ENCODE measurements at places on chromosomes 13 and 19. TPM values are rescaled to one million over a fixed set of nuclear protein-coding genes. Genes with fewer than 3 reads are reported as not detected.

The MAP4K1 gene
- polyA plus RNA-seq: 0.88 TPM

The SSC5D gene
- polyA plus RNA-seq: 4.4 TPM

The TMEM238 gene
- 0.14 TPM for polyA plus RNA-seq

The LINGO3 gene
- polyA plus RNA-seq: not detected

The POSTN gene
- polyA plus RNA-seq: 68.6 TPM

The CEBPA gene
- polyA plus RNA-seq: 8.7 TPM

The SHC2 gene
- 21.0 TPM for polyA plus RNA-seq

The SNRPD2 gene
- polyA plus RNA-seq: 281 TPM

The GRIK5 gene
- 8.9 TPM for polyA plus RNA-seq

The DNAJC15 gene
- 44.4 TPM for polyA plus RNA-seq

The ZNF534 gene
- 0.34 TPM for polyA plus RNA-seq

The KLK15 gene
- polyA plus RNA-seq: not detected

The PLA2G4C gene
- 30.1 TPM for polyA plus RNA-seq

The KBTBD6 gene
- 6.6 TPM for polyA plus RNA-seq

The LGALS14 gene
- not detected for polyA plus RNA-seq

The CCNA1 gene
- 0.20 TPM for polyA plus RNA-seq

The USHBP1 gene
- 10.1 TPM for polyA plus RNA-seq

The CERS1 gene
- 1.1 TPM for polyA plus RNA-seq

The ADM5 gene
- 0.52 TPM for polyA plus RNA-seq

The RNF113B gene
- polyA plus RNA-seq: not detected

The PALM gene
- polyA plus RNA-seq: 30.3 TPM

The METTL21C gene
- not detected for polyA plus RNA-seq

The ANGPTL8 gene
- polyA plus RNA-seq: 4.8 TPM

The ATCAY gene
- polyA plus RNA-seq: 0.05 TPM

The PDE4C gene
- 2.8 TPM for polyA plus RNA-seq

The SIAH3 gene
- polyA plus RNA-seq: not detected

The PLK5 gene
- 0.11 TPM for polyA plus RNA-seq

The NOVA2 gene
- polyA plus RNA-seq: 3.3 TPM

The CYP2F1 gene
- not detected for polyA plus RNA-seq

The CEACAM3 gene
- polyA plus RNA-seq: 0.07 TPM

The SLITRK6 gene
- 1.2 TPM for polyA plus RNA-seq

The SOX21 gene
- polyA plus RNA-seq: not detected

The MBD3L3 gene
- not detected for polyA plus RNA-seq

The NKPD1 gene
- polyA plus RNA-seq: 0.07 TPM

The MZF1 gene
- 12.0 TPM for polyA plus RNA-seq

The ZNF223 gene
- polyA plus RNA-seq: 3.6 TPM

The PROZ gene
- 0.14 TPM for polyA plus RNA-seq

The DOCK6 gene
- 23.8 TPM for polyA plus RNA-seq

The ZNF547 gene
- polyA plus RNA-seq: 2.7 TPM
